Central memory CD4-positive, alpha-beta T cell (primary cell): ENCODE measurements at places on chromosomes 2 and 18.

DNA sequence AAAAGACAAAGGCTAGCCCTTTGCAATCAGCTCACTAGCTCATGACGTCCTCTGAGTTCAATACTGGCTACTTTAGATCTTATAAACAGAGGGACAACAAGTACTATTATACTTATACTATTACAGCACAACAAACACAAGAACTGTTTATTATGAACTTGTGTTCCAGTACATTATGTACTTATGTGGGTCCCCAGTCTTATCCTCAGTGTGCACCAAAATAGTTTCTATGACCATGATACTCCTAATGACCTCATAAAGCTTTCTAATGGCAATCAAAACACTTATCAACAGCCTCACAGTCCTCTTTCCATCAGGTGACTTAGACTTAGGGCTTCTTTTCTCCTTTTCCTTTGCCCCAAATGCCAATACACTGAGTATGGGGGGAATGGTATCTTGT lies 614.4 kb downstream of the CNTNAP5 start:
- no peak for DNase-seq

DNA sequence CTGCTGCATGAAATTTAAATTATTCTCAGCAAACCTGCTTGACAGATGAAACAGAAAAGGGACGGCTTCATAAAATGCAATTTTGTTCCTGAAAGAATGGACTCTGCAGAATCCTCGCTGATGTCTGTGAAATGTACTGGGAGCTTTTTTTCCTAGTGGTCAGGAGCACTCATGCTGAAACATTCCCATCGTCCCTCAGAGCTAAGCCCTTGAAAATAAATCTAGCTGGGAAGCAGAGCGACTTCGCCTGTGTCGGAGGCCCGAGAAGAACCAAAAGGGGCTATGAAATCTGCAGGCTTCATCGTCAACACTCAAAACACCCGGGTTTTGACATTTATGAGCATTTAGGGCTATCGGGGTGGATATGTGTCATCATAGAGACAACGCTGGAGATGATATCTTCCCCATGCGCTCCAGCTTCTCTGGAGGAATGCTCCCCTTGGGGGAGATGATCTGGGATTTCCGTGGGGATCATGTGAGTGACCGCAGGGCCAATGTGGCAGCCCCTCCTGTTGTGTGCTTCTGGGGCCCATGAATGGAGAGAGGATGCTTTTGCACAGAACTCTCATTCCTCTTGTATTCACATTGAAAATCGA lies 182.3 kb downstream of the KLHL29 start:
- no peak for DNase-seq

DNA sequence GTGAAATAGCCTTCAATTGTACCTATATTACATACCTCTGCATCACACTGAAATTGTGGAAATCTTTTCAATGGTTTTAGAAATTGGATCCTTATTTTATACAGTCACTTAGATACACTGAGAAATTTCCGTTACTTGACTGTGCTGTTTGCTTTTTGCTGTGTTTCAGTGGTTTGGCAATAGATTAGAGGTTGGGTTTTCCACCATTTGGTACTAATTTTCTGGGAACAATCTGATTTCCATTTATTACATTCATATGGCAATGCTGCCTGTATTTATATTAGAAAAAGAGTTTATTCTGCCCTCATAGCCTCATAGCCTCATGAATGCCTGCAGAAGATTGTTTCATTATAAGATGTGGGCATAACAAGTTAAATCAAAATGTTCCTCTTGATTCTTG lies 285.0 kb downstream of the GULP1 start:
- no peak for DNase-seq

DNA sequence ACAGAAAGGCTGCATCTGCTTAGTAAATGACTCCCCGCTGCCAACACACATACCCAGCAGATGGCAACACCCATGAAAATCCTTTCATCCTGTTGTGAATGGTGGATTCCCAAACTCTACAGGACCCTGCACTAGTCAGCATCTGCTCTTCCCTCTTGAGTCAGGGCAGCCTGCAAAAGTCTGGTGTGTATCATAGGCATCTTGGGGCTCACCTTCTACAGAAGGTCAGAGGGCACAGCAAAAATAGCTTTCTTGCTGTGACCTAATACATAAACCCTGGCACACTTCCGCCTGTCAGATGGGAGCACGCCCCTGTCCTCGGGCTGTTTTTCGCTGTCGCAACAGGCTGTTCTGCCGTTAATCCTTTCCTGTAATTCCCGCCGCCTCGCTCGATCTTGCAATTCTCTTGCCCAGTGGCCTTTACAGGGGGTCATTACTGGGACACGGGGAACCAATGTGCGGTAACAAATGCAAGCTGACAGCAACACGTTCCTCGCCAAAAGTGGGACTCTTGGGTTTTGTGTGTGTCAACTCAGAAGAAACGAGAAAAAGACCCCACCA lies 19.9 kb upstream of the SCYGR1 start:
- no peak for DNase-seq

DNA sequence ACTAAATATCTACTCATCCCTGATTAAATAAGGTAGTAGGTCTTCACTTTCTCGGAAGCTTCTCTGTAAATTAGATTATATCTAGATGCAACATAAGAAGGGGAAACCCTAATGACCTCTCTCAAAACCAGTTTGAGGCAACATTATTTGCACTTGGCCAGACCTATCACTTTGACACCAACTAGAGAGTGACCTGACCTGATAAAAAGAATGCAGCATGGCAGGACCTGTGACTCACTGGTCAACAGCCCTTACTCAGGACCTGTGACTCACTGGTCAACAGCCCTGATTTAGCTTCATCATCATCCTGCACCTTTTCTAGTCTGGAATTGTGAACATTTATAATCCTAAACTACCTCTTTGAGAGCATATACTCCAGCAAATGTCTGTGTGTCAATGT lies 1957.7 kb upstream of the CELF4 start:
- no peak for DNase-seq
